ENCODE measurements at places on chromosomes 7 and 10.
A peak's percentile ranks its signal among the peaks of the same experiment; 100 is the strongest.

DNA sequence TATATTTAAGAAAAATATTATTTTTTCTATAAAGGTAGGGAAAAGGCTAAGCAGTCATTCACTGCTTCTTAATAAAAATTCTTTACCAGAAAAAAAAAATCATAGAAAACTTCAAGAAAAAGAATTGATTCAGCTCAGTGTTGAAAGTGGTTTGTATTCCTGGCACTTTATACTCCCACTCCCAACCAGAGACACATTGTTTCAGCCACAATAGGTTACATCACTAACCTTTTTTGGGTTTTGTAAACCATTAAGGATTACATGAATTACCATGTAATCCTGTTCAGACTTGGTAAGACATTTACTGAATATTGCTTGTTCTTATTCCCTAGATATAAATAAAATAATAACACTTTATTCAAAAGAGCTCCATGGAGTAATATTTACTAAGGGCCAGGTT is 46.6 kb downstream of the MINPP1 start:
- DNase-seq, result no peak

- DNase-seq, result no peak
Observed at GRCh38 chr10:130709415-130709814, 573.2 kb downstream of the GLRX3 start.

GRCh38 chr10:112678581-112678980 is 231.6 kb downstream of the VTI1A start:
- no peak for DNase-seq

- DNase-seq, result no peak
Observed at GRCh38 chr10:125979976-125980375, 83.6 kb downstream of the FANK1 start.

GRCh38 chr7:133061792-133062191 is 20.1 kb downstream of the CHCHD3 start:
- DNase-seq, result no peak

GRCh38 chr10:11551916-11552602 is 59.4 kb downstream of the USP6NL start:
- DNase-seq, result no peak

- DNase-seq, result no peak
Observed at GRCh38 chr10:5589011-5589660, 64.4 kb downstream of the CALML3 start.

- no peak for DNase-seq
Observed at GRCh38 chr10:35015843-35016408, 74.2 kb downstream of the CUL2 start.

GRCh38 chr7:90579181-90579688 is 16.9 kb upstream of the CDK14 start:
- no peak for DNase-seq

GRCh38 chr7:116164552-116165306 is 45.6 kb upstream of the TES start:
- DNase-seq, result no peak

DNA sequence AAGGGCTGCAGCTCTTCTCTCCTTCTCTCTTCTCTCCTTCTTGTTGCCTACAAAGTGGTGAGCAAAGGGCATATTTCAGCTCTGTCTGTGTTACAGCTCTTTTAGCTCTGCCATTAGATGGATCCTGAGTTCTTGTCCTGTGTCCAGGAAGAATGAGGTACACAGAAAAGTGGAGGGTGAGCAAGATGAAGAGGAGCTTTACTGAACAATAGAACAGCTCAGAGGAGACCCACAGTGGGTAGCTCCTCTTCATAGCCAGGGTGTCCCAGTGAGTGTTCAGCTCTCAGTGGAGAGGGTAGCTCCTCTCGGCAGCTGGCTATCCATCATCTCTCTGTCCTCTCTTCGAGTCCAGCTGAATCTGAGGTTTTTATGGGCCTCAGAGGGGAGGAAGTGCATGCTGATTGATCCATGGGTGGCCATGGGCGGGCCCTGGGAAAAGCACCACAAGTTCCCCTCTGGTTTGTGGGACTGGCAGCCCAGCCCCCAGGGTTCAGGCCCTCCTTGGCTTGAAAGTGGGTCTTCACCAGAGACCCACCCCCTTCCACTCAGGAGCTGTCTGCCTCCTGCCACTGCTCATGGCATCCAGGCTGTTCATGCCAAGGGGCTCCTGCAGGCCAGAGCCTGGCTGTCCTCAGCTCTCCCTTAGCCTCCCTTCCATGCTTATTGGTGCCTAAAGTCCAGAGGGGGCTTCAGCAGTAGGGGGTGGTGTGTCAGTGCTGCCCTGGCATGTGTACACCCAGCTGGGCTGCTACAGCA is 109.1 kb upstream of the FAM180A start:
- no peak for DNase-seq

DNA sequence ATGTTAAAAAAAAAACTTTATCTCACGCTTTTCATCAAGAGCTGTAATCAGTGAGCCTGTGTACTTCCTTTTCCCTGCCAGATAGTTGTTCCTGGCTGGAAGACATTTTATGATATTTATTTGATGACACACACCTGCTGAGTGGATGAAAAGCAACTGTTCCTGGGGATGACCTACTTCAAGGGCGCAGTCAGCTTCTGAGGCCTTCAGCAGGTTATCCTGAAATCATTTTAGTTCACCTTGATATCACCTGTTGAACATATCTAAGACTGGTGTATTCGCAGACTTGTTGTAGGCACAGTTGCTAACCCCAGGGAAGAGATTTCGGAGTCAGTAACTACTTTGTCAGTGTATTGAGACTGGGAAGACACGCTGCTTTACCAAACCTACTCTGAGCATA is 234.5 kb upstream of the TCF7L2 start:
- no peak for DNase-seq

DNA sequence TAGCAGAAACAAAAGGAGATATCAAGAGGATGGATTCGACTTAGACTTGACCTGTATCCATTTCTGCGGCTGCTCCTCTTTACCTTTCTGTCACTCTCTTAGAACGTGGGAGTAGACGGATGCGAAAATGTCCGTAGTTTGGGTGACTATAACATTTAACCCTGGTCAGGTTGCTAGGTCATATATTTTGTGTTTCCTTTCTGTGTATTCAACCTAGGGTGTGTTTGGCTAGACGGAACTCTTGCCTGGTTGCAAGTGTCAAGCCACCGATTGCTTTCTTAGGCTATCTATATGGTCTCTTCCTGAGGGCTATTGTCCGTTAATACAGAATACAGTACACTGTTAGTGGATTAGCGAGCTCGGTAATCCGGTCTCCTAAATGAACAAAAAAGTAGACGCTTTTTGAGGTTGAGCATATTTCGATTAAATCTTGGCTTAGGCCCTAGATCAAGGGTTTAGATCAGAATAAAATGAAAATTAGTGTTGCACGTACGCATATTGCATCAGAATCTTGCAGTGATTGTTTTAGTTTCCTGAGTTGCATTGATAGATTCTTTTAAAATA is 1.2 kb downstream of the PTEN start:
- DNase-seq, result no peak

- no peak for DNase-seq
Observed at GRCh38 chr7:140675726-140676125, 3.0 kb downstream of the ADCK2 start.

GRCh38 chr10:21090609-21091082 is 193.5 kb upstream of the NEBL start:
- DNase-seq, result no peak

- no peak for DNase-seq
Observed at GRCh38 chr7:25885057-25885576, 266.9 kb upstream of the NFE2L3 start.

DNA sequence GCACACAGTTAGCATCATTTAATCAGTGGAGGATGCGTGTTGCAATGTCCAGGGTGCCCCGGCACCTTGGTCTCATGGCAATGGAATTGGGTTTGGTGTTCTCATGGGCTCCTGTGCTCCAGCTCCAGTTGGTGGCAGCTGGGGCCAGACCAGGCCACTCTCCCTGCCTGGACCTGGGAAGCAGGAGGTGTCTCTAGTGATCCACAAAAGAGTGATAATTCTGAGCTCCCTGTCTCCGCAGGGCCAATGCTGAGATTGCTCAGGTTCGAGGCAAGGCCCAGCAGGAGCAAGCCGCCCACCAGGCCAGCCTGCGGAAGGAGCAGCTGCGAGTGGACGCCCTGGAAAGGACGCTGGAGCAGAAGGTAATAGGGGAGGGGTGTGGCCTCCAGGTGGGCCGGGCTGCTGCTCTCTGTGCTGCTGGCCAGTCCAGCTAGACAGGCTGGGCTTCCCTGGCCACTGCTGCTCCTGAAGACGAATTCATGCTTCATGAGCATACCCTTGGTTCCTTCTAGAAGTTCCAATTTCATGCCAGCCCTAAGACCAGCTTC is 21.7 kb upstream of the BTBD16 start:
- no peak for DNase-seq

DNA sequence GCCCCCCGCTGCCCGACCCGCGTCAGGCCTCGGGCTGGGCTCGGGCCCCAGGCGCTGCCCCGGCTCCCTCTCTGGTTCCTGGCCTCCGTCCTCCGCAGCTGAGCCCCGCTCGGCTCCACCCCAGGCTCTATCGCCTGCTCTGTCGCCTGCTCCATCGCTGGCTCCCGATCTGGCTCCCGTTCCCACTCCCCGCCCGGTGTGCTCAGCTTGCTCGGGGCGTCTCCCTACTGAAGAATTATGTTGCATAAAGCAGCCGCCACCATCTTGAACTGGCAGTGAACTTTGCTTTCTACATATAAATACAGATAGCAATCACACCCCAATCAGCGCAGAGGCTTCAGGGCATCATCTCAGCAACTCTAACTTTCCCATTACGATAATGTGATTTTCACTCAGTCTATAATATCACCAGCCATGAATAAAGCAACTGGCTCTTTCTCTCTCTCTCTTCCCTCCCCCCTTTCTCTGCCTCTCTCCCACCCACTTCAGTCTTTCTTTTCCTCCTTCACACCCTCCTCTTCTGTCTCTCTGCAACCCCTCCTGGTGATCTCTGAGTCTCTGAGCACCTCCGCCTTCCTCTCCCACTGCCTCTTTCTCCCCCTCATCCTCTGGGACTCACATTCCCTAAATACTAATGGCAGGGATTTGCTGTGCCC is 43.3 kb upstream of the BTRC start:
- DNase-seq, result no peak

GRCh38 chr7:151298765-151299164 is 42.8 kb upstream of the NUB1 start:
- DNase-seq, result no peak

DNA sequence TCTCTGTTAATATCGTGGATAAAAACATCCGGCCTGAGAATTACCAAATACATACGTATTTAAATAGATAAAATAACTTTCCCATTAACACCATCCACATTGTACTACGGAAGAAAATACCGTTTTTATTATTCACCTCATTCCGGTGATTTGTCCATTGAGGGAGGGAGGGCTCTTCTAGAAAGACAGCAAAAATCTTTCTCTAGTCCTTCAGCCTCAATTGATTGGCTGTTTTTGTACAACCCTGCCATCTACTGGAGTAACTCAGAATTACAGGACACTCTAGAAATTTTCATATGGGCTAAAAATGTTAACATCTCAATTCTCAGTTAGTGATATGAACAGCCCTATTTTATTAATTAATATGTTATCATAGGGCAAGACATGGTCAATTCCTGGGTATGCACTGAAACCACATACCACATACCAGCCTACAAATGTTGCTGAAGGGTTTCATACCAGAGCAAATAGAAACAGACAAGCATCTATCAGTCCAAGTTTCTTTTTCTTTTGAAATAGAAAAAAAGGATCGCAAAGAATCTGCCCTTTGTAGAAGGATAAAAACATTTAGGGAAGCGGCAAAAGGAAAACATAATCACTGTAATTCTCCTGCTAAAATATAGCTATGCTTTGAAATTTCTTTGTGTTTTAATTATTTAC is 55.8 kb upstream of the CDCA7L start:
- peak; percentile 21 for DNase-seq

- DNase-seq, result no peak
Observed at GRCh38 chr10:13106387-13107045, 6.6 kb downstream of the OPTN start.

GRCh38 chr10:74851831-74852230 is 25.4 kb downstream of the KAT6B start:
- no peak for DNase-seq

DNA sequence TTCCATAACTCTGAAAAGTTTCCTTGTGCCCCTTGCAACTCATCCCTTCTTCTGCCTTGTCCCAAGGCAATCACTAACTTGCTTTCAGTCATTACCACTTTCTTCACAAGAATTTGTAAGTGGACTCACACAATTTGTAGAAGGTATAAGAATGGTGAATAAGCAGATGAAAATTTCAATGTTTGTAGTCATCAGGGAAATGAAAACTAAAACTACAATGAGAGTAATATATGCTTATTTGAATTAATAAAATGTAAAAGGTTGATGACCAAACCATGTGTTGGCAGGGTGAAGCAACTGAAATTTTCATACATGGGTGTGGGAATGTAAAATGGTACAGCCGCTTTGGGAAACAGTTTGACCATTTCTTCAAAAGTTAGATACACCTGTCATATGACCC is 79.7 kb downstream of the GNAT3 start:
- DNase-seq, result no peak

GRCh38 chr7:143516981-143517380 is 39.3 kb downstream of the TAS2R41 start:
- DNase-seq, result no peak

DNA sequence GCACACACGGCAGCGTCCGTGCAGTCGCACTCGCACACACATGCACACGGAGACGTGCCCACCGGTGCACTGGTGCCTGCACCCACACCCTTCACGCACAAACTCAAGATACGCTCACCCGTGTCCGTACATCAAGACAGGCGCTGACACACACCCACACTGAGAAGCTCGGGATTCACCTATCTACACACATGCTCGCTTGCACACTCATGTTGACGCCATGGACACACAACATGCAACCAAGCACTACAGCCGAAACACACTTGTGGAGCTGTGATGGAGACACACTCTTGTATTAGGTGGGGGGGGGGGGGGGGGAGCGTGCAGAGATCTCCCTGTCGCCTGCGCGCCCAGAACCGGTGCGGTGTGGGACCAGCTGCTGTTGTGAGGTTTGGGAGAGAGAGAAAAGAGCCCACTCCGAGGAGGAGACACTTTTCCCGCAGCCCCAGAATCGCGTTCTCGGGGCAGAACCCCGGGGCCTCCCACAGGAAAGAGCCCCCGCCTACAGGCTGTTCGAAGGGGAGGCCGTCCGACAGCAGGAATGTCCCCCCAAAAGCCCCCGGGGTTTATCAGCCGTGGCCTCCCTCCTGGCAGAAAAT is 605 bp upstream of the NFKB2 start:
- DNase-seq, result peak; percentile 48

DNA sequence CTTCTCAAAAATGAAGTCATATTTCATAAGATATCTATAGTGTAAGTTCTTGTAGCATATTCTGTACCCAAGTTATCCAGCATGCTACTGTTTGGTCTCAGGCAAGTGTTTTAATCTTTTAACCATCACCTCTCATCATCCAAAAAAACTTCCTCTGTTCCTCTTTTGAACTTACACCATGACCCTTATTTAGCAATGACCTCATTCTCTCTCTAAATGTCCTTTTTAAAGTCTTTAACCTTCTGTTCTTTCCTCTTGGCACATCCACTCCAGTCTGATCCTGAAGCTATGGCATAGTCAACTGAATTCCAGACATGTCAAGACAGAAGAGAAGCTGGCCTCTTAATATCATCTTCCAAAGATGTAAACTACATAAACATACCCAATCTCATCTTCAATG is 26.2 kb downstream of the PPP3CB start:
- no peak for DNase-seq
